ENCODE measurements at places on chromosomes 4 and X.

GRCh38 chr4:87807402-87807801, 8.0 kb downstream of the IBSP start:
- DNase-seq: no peak

DNA sequence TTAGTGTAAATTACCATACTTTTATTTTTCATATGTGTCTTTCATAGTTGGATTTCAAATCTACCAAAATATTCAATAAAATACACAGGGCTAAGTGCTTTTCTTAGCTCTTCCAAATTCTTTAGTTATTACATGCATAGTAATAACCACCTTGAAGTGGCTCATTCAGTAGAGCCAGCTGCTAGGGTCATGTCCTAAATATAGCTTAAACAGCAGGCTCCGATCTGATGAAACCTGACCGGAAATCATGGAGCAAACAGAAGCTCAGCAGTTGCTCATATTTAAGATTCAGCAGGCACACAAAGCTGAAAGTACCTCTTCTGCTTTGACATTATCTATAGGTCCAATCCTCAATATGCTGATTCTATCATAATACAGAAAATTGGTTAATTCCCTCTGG, 1470.4 kb downstream of the ADGRL3 start:
- no peak for DNase-seq

DNA sequence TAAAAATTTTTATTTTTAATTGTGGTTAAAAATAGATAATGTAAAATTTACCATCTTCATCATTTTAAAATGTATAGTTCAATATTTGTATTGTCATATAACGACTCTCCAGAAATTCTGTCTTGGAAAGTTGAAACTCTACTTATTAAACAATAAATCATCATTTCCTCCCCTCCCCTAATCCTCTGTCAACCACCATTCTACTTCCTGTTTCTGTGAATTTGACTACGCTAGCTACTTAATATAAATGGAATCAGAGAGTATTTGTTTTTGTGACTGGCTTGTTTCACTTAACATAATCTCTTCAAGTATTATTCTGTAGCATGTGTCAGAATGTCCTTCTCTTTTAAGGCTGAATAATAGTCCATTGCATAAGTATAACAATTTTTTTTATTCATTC, 729.0 kb upstream of the AADAT start:
- DNase-seq: no peak

DNA sequence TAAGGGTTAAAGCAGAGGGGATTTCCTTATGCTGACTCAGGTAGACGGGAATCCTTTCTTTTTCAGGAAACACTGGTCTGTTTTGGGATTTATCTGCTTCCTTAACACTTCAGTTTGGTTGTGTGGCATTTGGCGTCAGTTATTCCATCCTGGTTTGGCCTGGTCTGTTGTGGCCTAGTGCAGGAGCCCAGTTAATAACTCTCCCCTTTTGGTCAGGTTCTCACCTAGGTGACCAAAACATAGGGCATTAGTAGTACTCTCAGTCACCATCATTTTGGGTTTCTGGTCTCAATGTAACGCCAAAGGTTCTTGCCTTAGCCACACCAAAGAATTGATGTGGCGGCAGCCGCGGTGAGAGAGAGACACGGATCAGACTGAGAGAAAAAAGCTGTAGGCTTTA, 39.7 kb upstream of the IL9R start:
- no peak for DNase-seq
